ENCODE measurements at places on chromosomes 1 and 21.

DNA sequence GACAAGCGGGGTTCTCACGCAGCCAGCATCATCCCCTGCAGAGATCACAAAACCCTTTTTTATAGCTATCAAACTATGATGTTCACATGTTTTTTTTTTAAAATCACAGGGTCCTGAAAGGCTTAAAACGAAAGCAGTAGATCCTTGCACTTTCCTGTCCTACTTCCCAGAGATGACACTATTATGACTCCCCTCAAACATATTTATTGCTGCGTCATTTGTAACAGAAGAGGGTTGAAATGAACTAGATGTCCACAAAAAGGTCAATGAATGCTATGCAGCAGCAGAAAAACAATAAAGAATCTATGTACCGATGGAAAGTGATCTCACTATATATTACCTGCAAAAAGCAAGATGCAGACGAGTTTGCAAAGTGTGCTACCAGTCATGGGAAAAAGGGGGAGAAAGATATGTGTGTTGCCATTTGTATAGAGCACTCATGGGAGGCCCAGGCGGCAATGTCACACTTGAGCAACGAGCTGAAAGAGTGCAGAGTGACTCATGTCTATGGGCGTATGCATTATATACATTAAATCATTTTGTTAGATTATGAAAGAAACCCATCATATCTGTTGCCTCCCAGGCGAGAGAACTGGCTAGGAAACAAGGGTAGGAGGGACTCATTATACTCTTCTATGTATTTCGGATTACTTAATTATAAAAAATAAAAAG, 68.9 kb upstream of the PARP1 start:
- no peak for DNase-seq

- no peak for DNase-seq
Observed at GRCh38 chr1:42223036-42223435, 58.5 kb upstream of the GUCA2A start.

DNA sequence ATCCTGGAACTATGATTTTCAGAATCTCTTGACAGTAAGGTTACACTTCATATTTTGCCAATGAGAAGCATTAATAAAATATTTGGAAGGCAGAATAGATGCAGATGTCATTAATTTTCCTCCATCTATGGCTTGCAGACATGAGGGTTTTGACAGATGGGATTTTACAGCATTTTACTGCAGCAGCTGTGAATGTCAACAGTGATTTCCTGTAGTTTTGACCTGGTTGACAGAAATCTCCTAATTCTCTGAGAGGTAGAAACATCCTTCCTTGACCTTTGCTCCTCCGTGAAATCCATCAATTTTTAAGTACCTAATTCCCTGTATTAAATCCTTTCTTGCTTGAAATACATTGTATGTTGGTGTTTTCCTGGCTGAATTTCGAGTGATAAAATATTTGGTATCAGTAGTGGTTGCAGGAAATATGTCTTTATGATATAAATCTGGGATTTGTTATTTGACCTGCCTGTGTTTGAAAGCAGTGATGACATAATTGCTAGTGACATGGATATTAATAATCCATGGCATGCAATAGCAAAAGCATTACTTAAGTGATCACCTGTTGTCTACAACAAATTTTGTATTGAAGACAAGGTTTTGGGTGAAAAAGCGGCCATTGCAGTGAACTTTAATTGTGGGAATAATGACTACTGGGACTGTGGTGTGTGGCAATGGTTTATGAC, 73.9 kb downstream of the HLX start:
- DNase-seq: no peak

GRCh38 chr1:93330196-93330595, 15.5 kb upstream of the DR1 start:
- DNase-seq: no peak

DNA sequence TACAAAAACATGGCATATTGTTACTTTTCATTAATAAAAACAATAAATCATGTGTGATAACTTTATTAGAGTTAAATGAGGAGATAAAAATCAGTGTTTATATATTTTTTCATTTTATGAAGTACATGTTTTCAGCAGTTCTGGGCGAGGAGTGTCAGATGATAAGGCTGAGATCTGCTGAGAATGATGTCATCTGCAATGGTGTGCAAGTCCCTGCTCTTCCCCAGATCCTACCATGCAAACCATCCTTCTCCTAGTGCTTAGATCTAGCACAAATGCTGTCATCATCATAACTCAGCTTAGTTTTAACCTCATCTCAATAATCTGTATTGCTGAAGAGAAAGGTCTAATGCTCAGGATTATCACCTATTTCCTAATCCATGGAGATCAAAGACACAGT, 214.4 kb upstream of the DAB1 start:
- DNase-seq: no peak

Measured in EH (cell line).